ENCODE measurements at places on chromosomes 1 and 21.

GRCh38 chr1:54543729-54544496 is 4.1 kb upstream of the ACOT11 start:
- DNase-seq: peak; percentile 42

- no peak for DNase-seq
These were observed 92.8 kb downstream of the ZFYVE9 start for GRCh38 chr1:52234708-52235107.

DNA sequence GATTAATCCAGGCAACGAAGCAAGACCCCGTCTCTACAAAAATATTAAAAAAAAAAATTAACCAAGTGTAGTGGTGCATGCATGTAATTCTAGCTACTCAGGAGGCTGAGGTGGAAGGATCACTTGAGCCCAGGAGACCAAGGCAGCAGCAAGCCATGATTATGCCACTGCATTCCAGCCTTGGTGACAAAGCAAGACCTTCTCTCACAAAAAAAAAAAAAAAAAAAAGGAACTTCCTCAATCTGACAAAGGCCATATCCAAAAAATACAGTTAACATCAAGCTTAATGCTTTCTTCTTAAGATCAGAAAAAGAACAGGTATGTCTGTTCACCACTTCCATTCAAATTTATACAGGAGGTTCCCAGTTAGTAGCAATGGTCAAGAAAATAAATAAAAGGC is 54.4 kb downstream of the EVI5 start:
- DNase-seq: no peak

DNA sequence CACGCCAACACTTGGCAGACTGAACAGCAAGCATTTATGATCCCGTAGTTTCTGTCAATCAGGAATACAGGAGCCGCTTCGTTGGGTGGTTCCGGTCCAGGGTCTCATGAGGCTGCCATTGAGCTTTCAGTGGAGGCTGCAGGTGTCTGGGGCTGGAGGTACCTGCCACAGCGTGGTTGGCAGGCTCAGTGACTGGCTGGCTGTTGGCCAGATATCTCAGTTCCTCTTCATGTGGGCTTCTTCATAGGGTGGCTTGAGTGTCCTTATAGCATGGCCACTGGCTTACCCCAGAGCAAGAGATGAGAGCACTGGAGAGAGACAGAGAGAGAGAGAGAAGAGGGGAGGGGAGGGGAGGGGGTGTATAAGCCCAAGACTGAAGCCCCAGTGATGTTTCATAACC is 29.3 kb downstream of the PIK3CD start:
- no peak for DNase-seq

GRCh38 chr1:156336242-156336641 is 1.9 kb downstream of the CCT3 start:
- no peak for DNase-seq

DNA sequence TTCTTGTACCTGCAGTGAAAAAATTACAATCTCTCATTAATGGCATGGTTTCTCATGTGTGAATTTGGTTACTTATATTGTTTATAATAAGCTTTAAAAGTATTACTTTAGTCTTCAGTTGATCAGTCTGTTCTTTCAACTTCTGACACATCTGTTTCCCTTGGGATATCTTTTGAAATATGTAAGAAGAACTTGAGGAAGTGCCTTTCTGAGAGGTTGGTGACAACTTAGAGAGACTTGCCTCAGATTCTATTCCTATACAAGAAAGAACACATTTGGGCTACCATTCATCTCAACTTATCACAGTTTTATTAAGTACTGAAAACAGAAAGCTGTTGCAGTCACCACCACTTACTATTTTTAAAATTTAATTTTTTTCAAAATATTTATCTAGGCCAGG is 8.1 kb downstream of the AKNAD1 start:
- DNase-seq: no peak

GRCh38 chr1:23149114-23149513 is 19.5 kb downstream of the LUZP1 start:
- no peak for DNase-seq

- no peak for DNase-seq
These were observed 116.9 kb upstream of the CD34 start for GRCh38 chr1:208027861-208028260.

- peak; percentile 49 for DNase-seq
These were observed 300 bp downstream of the USP24 start for GRCh38 chr1:55214934-55215193.

GRCh38 chr1:171219346-171220080 is 28.8 kb upstream of the FMO1 start:
- DNase-seq: peak; percentile 82

GRCh38 chr1:177206831-177207355 is 36.1 kb downstream of the BRINP2 start:
- DNase-seq: no peak

- DNase-seq: no peak
These were observed 16.0 kb downstream of the NFIA start for GRCh38 chr1:61098333-61098732.

DNA sequence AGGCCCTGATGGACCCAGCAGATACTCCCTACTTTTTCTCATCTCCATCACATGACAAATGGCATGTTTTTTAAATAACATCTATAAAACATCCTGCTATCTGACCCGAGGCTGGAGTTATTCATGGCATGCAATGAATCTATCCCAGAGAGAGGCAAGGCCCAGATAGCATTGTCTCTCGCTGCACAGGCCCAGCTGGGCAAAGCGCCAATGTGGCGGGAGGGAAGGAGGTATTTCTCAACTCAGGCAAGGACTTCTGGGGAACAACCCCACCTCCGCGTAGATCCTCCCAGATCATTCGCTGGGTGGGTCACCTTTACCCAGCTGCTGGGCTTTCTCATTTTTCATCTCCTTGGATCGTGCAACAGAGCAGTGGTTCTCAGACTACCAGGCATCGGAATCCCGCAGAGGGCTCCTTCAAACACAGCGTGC is 59.8 kb downstream of the ERG start:
- DNase-seq: peak; percentile 97

- DNase-seq: no peak
These were observed 3.7 kb downstream of the HSD11B1 start for GRCh38 chr1:209708297-209708696.

DNA sequence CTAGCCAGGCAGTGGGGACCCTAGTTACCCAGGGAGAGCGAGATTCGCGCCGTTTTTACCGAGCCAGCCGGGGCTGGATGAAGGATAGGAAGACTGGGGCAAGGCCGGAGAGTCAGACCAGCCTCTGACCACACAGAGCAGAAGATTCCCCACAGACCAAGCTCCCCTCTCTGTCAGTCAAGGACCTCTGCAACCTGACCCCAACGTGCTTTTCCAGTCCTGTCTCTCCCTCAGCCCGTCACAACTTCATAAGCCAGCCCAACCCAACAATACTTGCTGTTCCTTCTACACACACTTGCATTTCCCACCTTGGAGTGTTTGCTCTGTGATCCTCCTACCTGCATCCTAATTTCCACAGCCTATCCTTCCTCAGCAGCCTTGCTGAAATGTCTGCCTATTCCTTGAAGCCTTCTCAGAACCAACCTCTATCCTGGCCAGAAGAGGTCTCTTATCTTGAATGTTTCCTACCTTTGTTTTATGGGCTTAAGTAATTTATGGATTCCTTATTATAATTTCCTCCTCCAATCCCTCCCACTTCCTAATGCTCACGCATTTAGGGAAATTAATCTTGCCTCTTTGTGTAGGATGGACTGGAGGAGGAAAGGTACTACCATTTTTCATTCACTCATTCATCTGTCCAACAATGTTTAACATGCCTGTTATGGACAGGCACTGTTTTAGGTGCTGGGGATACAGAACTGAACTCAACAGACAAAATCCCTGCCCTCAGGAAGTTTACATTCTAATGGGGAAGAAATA is at the start of gene GSTM3:
GSTM3 (minus strand) TSS at position 424 of the 759 bp plus-strand sequence. CDS start 751 bp downstream, outside the sequence.
- DNase-seq: no peak

DNA sequence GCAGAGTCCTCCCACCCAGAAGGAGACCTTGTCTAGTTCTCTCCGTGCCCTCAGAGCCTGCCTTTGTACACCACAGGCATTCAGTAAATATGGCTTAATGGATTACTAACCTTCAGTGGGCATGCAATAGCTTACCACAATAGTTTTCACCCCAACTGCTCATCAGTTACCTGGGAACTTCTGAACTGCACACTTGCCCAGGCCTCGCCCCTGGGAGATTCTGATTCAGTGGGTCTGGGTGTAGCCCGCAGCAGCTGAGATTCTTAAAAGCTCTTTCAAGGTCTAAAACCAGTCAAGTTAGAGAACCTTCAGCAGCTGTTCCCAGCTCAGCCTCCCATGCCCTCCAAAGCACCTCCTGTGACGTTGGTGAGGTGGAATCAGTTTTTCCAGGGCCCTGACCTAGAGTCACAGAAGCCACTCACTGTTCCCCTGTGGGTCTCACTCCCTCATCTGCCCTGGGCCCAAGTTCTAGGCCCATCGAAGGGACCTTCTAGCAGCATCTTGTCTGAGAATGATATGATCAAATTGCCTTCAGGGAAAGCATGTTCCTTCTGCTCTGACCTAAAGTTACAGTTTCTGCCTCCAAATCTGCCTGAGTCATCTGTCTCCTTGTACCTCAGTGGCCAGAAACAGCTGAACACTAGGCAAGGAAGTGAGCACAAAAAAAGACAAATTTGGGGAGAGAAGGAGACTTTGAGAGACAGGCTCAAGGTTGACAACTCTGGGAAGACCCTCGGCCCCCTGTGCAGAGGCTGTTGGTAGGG is 10.8 kb downstream of the ASAP3 start:
- DNase-seq: no peak

- DNase-seq: no peak
These were observed 21.2 kb downstream of the CEP170 start for GRCh38 chr1:243233908-243234307.

DNA sequence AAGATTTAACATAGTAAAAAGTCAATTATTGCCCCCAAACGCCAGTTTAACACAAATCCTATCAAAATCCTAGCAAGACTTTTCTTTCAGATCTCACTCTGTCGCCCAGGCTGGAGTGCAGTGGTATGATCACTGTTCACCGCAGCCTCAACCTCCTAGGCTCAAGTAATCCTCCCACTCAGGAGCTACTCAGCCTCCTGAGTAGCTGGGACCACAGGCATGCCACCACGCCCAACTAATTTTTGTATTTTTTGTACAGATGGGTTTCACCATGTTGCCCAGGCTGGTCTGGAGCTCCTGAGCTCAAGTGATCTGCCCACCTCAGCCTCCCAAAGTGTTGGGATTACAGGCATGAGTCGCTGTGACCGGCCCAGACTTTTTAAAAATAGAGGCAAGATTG is 4.8 kb downstream of the SNIP1 start:
- no peak for DNase-seq

GRCh38 chr21:36664662-36664990 is 34.3 kb upstream of the SIM2 start:
- DNase-seq: no peak

DNA sequence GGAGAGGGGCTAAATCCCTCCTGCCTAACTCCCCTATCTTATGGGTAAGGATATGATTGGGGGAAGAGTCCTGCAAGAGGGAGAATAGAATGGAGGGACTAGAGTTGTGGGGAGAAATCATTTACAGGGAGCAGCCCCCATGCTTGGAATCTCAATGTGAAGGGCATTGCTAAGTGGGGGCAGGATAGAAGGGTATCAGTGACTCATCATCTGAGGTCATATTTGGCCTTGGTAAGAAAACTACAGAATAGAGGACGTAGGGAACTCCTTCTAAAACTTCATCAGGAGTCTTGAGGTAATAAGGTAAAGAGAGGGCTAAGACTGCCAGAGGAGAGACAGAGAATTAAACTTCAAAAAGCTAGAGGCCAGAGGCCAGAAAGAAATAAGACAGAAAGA is 487 bp downstream of the HJV start:
- DNase-seq: no peak

GRCh38 chr1:78690516-78690915 is 40.9 kb downstream of the IFI44 start:
- DNase-seq: no peak

DNA sequence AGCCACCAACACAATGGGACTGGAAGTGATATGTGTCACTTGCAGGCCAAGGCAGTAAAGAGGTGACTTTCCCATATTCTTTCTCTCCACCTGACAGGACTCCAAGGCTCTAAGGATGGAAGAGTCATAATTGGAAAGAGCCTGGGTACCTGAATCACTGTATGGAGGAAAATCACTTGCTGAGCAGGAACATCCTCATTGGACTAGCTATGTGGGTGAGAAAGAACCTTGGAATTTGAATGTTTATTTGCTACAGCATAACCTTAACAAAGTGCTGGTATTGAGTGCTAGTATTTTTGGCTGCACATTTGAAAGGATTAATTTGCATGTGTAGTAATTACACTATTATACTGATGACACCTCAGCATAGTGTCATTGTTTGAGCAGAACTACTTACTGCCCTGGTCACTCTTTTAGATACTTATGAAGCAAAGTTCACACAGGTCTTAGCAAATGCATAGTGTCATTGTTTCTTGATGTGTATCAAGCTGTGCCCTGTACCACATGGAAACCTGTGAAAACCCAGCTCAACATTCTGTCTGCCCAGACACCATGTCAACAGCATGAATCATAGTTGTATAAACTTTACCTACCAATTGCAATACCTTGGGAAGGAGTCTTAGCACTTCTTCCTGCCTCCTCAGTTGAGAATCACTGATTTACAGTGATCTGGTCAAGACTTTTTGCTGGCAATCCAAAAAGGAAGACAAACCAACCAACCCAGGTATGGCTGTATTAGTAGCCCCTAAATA is 5.1 kb upstream of the S100A10 start:
- DNase-seq: no peak

DNA sequence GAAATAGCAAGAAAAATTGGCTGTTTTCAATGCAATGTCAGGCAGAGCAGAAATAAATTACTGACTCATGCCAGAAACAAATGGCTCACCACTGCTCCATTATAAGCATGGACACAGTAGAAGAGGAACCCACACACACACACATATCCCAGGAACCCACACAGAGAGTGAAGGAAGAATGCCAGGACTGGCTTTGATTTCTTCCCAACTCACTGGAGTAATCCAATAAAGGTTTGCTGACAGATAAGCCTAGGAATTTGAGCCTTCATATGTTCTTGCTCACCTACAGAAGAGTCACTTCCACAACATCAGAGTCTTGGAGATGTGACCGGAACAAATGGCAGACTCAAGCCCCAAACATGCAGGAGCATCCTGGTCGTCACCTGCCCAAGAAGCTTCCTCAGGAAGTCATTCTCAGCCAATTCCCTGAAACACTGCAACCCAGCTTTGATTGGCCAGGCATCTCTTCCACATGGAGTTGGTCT is 2.2 kb downstream of the SH3BP5L start:
- DNase-seq: peak; percentile 78

GRCh38 chr1:174726167-174726879 is 273.4 kb upstream of the CACYBP start:
- DNase-seq: peak; percentile 19

DNA sequence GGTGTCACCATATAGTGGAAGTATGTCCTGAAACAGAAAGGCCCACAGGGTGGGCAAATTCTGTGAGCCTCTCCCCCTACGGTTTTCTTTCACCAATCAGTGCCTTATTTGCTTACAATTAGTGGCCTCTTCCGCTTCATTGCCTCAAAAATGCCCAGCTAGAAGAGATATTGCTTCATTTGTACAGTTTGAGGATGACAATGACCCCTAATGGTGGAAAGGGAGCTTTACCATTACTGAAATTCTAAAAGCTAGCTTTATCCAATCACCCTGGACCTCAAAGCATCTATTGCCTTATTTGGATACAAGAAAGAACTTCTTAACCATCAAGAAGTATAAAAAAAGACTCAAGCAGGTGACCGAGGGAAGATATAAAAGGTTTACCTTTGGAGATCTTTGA is 49.6 kb downstream of the LRRC71 start:
- DNase-seq: no peak

- DNase-seq: no peak
These were observed 70.7 kb downstream of the CAPZB start for GRCh38 chr1:19414515-19415121.

- peak; percentile 24 for DNase-seq
These were observed 113.8 kb downstream of the UBR4 start for GRCh38 chr1:19096036-19096833.

GRCh38 chr1:200305806-200306205 is 104.0 kb downstream of the ZNF281 start:
- DNase-seq: no peak
